ENCODE measurements at places on chromosomes 3 and 15.

DNA sequence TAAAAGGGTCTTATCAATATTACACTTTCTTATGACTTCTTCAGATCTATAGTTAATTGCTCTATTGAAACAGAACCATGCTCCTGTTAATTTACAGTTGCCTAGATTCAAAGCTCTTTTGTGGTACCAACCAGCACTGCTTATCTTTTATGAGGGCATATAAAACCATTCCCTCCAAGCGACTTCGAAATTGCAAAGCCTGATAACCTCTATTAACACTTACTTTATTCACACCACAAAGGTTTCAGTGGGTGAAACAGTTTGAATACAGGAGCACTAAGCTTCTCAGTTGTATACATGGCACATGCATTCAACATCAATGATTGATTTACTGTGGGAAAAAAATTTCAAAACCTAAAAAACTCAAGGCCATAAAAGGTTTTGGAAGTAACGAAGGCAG, 74.9 kb upstream of the PPIB start:
- DNase-seq, result no peak

DNA sequence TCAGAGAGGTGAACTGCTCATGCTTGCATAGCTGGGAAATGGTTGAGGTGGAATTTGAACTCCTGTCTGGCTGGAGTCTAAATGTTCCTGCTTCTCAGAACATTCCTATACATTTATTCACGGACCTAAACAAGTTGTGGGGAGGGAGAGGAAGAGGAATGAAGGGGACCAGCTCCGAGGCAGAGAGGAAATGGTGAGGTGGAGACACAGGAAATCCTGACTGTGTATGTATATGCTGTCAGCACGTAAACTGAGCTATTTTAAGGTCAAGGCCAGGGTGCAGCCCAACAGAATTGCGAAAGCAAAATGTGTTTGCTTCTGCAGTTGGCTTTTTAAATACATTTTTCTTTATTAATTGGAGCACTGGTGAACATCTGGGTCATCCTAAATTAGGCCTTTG, 74.1 kb upstream of the POMGNT2 start:
- no peak for DNase-seq

DNA sequence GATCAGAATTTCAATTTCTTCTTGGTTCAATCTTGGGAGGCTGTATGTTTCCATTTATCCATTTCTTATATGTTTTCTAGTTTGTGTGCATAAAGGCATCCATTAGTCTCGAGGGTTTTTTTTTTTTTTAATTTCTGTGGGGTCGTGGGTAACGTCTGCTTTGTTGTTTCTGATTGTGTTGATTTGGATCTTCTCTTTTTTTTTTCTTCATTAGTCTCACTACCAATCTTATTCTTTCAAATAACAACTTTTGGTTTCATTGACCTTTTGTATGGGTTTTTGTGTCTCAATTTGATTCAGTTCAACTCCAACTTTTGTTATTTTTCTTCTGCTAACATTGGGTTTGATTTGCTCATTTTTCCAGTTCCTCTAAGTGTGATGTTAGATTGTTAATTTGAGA, 48.9 kb downstream of the MCTP2 start:
- DNase-seq, result no peak

- DNase-seq, result no peak
These were observed 33.4 kb downstream of the SCN5A start for GRCh38 chr3:38616111-38616510.

- no peak for DNase-seq
These were observed 39.2 kb upstream of the LEKR1 start for GRCh38 chr3:156787001-156787400.

Measured in NCI-H748 treated with DMSO at 0.1 percent for 48 hours (cell line).